Stimulated activated CD4-positive, alpha-beta T cell treated with anti-CD3 and anti-CD28 coated beads, Interleukin-1b, Interleukin-23, amount 100 ng/mL, for 1 hour (primary cell): ENCODE measurements at places on chromosomes 7 and 10.

DNA sequence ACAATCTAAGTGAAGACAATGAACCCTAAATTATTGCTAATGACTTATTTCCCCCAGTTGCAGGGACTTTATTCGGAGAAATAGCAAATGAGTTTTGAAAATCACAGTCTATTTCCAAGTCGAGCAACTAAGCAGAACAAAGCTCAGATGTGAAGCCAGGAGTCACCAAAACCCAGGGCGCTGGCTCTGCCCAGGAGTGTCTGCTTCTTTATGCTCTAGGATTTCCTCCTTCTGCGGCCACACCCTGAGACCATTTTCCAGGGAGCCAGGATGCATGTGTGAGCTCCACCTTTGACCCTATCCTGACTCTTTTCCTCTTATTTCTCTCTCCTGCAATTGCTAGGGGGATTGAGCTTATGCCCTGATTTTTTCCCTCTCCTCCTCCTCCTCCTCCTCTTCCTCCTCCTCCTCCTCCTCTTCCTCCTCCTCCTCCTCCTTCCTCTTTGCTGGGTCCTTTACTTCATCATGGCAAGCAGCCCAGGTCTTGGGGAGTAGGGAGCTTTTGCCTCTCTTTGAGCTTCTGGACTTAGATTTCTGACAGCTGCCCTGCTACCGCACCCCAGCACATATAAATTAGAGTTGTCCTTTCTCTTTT lies 234.4 kb downstream of the ARL4A start:
- no peak for DNase-seq

- no peak for DNase-seq
Measured at GRCh38 chr7:85164376-85164775, 22.5 kb downstream of the SEMA3D start.

DNA sequence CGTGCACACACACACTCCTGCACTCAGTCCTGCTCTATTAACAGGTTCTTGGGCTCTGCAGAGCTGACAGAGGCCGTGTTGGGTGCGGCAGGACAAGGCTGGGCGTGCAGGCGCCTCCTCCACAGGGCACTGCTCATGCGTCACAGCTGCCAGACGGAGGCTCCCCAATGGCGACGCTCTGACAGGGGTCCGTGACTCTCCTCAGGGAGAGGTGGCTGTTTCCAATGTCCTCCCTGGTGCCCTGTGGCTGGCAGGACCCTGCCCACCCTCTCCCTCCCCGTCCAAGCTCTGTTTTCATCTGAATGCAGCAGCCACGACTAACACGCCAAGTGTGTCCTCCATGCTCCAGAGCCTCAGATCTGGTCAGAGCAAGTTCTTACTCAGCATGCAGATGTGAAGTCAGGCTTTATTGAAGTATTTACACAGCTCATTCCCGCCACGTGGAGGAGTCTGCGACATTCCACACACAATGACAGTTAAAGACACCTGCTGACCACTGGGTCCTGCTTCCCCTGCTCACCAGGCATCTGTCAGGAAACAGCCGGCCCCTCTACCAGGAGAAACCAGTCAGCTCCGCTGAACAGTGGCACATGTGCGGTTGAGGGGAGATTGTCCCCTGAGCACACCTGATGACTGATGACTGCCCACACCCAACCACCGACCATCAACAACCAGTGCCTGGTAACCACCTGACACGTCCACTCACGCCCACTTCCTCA lies 116.7 kb downstream of the VIPR2 start:
- no peak for DNase-seq

DNA sequence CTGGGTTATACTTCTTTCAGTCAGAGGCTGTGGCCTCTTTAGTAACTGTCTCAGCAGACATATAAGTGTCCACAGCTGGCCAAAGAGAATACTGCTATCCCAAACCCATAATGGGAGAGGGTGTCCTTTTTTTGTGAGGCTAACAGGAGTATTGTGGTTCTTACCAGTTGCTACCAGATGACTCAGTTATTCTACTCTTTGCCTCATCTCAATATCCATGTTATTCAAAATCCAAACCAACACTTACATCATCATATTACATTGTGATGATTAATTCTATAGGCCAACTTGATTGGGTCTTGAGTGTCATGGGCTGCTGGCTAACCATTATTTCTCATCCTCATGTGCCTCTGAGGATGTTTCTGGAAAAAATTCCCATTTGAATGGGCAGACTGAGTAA lies 120.9 kb downstream of the TMEM168 start:
- DNase-seq: no peak

DNA sequence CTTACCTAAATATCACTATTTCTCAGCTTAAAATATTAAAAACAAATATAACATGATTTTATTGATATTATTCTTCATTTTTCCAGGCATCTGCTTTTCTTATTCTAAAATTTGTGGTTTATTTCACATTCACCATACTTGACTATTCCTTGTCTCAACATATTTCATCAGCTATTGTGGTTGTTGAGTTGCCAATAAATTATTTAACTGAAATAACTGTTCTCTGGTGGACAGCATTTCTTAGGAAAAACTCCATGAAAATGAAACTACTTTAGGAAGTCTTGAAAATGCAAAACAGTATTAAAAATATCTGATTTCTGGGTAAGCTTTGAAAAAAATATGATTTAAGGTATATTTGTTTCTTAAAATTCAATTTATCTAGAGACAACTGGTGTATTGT lies 122.9 kb upstream of the SEMA3A start:
- DNase-seq: no peak

DNA sequence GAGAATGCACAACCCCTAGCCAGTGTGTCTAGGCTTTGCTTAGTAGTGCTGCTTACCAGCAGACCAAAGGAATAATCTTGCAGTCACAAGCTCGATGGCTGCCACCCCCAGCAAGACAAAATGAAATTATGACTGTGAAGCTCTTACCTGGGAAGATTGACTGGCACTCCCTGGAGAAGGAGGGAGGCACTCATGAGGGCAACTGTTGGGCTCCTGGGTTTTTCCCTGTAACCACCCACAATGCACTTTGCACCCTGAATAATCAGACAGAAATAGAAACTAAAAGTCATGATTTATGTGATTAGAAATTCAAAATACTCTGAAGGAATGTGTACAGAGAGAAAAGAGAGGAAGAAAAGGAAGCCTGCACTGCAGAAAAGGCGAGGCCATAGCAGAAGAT lies 144.3 kb upstream of the DGKB start:
- no peak for DNase-seq

GRCh38 chr10:114017271-114017670 lies 26.4 kb upstream of the ADRB1 start:
- DNase-seq: no peak

- no peak for DNase-seq
Measured at GRCh38 chr7:158557441-158557755, 30.2 kb downstream of the PTPRN2 start.
